ENCODE measurements at places on chromosomes 1 and 21.

DNA sequence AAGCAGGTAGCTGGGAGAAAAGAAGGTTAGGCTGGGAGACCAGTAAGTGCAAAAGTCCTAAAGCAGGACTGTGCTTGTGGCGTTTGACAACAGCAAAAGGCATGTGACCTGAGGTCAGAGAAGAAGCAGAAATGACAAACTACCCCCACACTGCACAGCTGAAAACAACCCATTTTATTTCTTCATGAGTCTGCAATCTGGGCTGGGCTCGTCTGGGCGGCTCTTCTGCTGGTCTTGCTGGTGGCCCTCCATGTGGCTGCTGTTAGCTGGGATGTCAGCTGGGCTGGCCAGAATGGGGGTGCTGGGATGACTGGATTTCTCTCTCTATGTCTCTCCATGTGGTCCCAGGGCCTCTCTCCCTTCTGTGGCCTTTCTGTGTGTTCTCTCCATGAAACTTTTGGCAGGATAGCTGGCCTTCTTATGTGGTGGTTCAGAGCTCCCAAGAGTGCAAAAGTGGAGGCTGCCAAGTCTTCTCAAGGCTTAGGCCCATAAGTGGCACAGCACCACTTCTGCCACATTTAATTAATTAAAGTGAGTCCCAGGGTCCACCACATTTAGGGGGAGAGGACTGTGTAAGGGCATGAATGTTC is 128.6 kb downstream of the RIPK4 start:
- no peak for DNase-seq

GRCh38 chr1:53919675-53920066 is 25.7 kb downstream of the DIO1 start:
- no peak for DNase-seq

DNA sequence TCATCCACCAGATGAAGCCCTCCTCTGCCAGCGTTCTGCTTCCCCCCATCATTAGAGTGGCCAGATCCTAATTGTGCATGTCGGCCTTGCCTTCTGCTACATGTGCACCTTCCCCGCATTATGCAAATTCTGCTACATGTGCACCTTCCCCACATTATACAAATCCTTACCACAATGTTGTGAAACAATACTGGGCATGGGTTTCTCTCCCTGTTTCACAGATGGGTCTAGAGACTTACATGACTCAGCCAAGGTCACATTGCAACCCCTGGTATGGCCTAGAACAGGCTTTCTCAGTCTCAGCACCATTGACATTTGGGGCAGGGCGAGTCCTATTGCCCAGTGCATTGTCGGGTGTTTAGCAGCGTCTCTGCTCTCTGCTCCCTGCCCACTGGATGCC is 1.0 kb upstream of the CELA2A start:
- no peak for DNase-seq

DNA sequence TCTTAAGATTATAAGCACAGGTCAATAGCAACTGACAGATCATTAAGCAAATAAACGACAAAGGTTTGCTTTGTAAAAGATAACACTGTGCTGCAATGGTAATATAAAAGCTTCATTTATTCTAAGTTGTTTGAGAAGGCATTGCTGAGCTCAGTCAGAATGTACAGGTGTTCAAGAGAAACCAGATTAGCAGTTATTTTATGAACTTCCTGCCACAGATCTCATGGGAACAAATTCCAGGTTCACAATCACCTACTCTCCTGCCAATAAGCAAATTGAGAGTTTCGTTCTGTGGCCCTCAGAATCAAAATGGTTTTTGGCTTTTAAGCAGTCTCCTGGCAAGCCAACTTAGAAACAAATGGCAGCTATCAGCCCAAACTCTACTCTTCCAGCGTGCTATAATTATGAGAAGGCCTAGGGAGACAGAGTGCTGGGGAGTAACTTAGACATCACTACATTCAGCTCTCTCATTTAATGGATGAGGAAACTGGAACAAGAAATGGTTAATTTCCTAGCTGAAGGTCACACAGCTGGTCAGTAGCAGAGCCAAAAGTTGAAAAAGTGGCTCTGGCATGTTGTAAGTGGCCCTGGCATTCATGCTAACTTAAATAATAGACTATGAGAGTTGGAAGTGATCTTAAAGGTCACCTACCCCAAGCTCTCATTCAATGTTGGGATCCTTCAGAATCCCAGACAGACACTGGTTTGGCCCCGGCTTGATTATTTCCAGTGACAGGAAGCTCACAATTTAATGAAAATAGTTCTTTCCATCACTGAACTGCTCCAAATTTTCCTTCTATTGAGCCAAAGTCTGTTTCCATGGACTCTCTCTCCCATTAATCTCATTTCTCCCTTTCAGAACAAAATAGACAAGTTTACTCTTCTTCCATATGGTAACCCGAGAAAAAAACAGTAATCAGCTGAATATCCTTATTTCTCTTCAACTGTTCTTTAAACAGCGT is 82.6 kb upstream of the EDEM3 start:
- no peak for DNase-seq

DNA sequence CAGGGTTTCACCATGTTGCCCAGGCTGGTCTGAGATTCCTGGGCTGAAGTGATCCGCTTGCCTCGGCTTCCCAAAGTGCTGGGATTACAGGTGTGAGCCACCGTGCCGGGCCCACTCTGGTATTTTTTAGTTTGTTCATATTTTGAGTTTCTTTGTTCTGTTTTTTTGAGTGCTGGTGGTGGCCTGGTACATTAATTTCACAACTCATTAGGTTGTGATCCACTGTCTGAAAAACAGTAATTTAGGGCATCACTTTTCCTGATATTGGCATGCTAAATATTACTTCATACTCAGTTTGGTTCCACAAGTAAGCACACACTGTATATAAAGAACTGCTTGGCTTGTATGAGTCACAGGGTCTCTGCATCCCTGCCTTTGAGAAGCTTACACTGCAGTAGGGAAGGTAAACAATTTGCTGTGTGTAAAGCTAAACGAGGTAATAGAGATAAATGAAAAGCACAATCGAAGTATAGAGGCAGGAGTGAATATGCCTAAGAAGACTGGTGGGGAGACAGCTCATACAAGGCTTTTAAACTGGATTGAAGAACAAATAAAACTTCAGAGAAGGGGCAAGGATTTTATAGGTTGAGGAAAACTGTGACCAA is 7.7 kb downstream of the SNX27 start:
- DNase-seq = no peak

- no peak for DNase-seq
Observed at GRCh38 chr21:45823100-45823681, 158.4 kb upstream of the COL6A1 start.

DNA sequence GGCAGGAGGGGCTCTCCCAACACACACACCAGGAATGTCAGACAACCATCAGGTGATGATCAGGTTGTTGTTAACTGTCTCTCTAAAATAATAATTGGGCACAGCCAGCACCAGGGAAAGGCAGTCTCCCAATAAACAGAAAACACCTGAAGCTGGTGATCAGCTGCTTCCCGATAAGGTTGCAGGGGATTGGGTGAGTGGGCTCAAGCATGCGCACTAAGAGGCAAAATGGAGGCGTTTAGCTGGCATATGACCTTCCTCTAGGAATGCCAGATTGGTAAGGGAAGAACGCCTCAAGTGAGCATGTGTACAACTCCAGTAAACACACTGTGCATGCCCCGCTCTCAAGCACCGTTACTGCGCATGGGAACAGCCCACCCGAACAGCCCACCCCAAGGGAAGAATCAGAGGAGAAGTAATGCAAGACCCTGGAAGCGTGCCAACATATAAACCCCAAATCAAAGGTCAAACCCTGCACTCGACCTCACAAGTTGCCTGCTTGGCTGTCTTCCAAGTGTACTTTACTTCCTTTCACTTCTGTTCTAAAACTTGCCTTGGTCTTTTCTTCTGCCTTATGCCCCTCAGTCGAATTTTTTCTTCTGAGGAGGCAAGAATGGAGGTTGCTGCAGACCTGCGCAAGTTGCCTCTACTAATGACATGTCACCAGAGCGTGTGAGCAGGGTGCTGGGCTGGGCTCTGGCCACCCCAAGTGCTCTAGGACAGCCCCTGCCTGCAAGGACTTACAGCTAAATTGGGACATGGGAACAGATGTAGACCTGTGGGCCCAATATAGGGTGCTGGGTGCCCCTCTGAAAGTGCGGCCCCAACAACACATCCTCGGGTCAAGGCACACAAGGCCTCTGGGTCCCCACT is 200.8 kb downstream of the RHOU start:
- no peak for DNase-seq

DNA sequence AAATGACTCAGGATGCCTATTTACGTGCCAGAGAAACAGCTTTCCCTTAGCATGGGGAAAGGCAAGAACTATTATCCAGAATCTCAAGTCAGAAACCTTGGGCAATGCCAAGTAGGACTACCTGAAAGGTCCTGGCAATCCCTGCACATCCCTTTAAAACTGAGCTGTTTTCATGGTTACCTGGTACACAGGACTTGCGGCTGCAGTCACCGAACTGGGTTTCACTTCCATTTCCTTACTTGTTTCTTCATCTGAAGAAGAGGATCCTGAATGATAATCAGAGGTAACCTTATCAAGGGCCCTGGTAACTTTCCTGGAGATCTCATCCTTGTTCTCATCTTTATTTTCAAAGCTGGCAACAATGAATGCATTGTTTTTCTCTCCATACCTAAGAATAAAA is 14.3 kb downstream of the BTG3 start:
- DNase-seq = no peak
